Esophagus muscularis mucosa (tissue), 4 donors: ENCODE measurements at places on chromosomes 5 and 9. TPM values are rescaled to one million over a fixed set of nuclear protein-coding genes. Genes with fewer than 3 reads are reported as not detected.

Gene PTAR1
- total RNA-seq = 48.0 TPM

Gene COL15A1
- 150 TPM for total RNA-seq

Gene PAIP2
- 73.6 TPM for total RNA-seq

Gene ADGRV1
- 0.42 TPM for total RNA-seq

Gene AGGF1
- total RNA-seq = 23.3 TPM

Gene F2RL1
- 0.26 TPM for total RNA-seq

Gene ISL1
- not detected for total RNA-seq

Gene RXFP3
- total RNA-seq = not detected

Gene TEK
- total RNA-seq = 17.4 TPM

Gene LRRC19
- total RNA-seq = not detected

Gene ZDHHC11B
- 2.2 TPM for total RNA-seq

Gene GFI1B
- total RNA-seq = 0.17 TPM

Gene NRG2
- 4.4 TPM for total RNA-seq

Gene C5orf34
- total RNA-seq = 1.3 TPM

Gene TMEM232
- 2.3 TPM for total RNA-seq

Gene KIF4B
- under 0.01 TPM for total RNA-seq

Gene NPR3
- 2.1 TPM for total RNA-seq

Gene GGTA1
- total RNA-seq = 12.5 TPM

Gene S1PR3
- total RNA-seq = 340 TPM

Gene GPRIN1
- 0.99 TPM for total RNA-seq

Gene PCDHB4
- total RNA-seq = 5.1 TPM

Gene AJM1
- total RNA-seq = 11.1 TPM

Gene LMBRD2
- 10.4 TPM for total RNA-seq

Gene AIF1L
- total RNA-seq = 22.9 TPM

Gene HTR4
- total RNA-seq = 0.42 TPM
